ENCODE measurements at places on chromosomes 12 and 14.

DNA sequence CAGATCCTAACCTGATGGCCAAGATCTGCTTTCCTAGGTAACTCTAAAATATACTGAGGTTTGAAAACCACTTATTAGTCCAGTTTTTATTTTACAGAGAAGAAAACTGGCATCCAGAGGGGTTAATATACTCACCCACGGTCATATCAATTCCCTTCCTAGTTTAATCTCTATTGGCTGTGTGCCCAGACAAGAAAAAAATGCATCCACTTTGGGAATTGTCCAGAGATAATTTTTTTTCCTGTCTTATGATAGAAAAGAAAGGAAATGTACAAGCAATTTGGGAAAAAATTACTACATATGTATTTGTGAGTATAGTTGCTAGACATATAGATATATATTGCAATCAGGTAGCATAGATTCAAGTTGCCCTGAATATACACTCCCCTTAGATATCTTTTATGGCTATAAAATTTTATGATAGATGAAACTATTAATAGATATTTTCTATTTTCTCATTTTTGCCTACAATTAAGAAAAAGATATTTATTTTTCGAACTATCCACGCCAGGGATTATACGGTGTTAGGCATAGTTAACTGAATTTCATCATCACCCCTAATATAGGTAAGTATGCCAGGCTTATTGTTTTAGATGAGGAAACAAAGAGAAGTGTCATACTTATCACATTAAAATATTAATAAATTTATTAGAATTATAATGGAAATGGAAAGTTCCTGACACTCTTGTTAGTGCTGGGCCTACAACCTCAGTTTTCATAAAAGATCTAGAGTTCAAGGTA, 100.5 kb upstream of the SLC38A2 start:
- H3K4me1 ChIP-seq: peaks cover 14% of the 10 kb centered on the region
- no peak overlapping the region for H3K27ac ChIP-seq
- H3K27me3 ChIP-seq: no peaks in the 10 kb centered on the region

DNA sequence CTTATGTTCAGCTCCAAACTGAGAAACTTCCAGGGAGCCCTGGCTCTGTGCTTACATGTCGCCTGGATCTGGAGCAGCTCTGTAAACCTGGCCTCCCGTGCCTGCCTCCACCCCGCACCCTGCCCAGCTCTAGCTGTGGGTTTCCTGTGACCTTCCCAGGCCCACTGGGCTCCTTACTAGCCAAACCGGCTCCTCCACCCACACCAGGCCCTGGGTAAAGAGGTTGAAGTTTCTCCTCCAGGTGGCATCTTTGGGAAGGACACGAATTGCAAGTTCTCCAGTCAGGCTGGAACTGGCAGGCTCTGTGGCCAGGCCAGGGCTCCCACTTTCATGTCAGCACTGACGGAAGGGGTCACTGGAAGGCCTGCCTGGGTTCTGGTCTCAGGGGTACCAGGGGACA, 60.9 kb upstream of the ZFP36L1 start:
- no peaks in the 10 kb centered on the region for H3K4me1 ChIP-seq
- no peak for DNase-seq
- H3K36me3 ChIP-seq: no peaks in the 10 kb centered on the region
- H3K27me3 ChIP-seq: no peaks in the 10 kb centered on the region

GRCh38 chr12:76782526-76782925, 18.6 kb downstream of the ZDHHC17 start:
- H3K4me3 ChIP-seq: no peak overlapping the region
- no peaks in the 10 kb centered on the region for H3K27me3 ChIP-seq
- H3K36me3 ChIP-seq: no peaks in the 10 kb centered on the region
- H3K4me1 ChIP-seq: peaks cover 13% of the 10 kb centered on the region

- H3K4me3 ChIP-seq: no peak overlapping the region
- no peak overlapping the region for H3K27ac ChIP-seq
- no peak for DNase-seq
- no peaks in the 10 kb centered on the region for H3K36me3 ChIP-seq
- no peaks in the 10 kb centered on the region for H3K4me1 ChIP-seq
These were observed 3.1 kb downstream of the CACNA2D4 start for GRCh38 chr12:1915082-1915968.

DNA sequence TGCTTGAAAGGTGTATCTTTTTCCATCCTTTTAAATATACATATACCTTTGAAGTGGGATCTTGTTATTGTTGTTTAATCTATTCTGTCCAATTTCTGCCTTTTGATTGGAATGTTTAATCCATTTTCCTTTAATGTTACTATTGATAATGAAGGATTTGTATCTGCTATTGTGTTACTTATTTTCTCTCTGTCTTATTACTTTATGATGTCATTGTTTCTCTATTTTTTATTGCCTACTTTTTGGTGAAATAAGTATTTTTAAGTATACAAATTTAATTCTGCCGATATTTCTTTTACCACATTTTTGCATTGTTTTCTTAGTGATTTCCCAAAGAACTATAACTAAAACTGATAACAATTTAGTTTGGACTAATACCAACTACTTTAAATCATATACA, 121.8 kb downstream of the RASSF9 start:
- H3K4me3 ChIP-seq: no peak overlapping the region
- no peaks in the 10 kb centered on the region for H3K36me3 ChIP-seq
- DNase-seq: no peak
- H3K27ac ChIP-seq: no peak overlapping the region
- H3K27me3 ChIP-seq: no peaks in the 10 kb centered on the region

DNA sequence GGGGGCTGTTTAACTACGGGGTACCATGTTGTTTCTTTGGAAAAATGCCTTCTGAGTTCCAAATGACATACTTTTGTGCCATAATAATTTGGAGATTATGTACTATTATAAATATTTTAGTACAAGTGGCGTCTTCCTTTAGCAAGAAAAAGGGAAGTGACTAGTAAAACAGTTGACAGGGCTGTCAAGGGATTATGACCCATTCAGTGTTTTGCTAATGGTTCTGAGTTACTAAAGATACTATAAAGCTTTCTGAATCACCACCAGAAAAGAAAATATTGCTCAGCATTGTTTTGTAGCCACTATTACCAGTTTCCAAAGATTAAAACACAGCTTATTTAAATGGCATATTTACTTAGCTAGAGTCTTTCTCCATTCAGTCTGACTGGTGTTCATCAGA, 334.9 kb downstream of the SNAPC1 start:
- H3K27me3 ChIP-seq: no peaks in the 10 kb centered on the region
- no peak overlapping the region for H3K4me3 ChIP-seq
- no peak overlapping the region for H3K27ac ChIP-seq
- H3K36me3 ChIP-seq: no peaks in the 10 kb centered on the region
- H3K4me1 ChIP-seq: no peaks in the 10 kb centered on the region

DNA sequence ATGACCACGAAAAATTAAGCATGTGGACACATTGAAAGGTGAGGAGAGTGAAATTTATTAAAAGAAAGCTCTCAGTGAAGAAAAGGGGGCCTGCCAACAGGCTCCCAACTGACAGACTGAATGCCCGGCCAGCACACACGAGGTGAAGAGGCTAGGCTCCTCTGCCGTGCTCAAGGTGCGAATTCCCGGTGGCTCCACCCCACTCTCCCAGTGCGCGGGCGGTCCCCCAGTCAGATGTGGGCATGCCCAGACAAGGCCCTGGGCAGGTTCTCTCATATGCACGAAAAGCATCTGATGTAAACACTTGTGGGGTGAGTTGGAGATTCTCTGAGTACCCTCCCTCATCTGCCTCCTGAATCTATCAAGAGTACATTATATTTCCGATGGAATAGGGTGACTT, 48.5 kb upstream of the OSBPL8 start:
- H3K36me3 ChIP-seq: no peaks in the 10 kb centered on the region
- H3K27ac ChIP-seq: no peak overlapping the region
- DNase-seq: no peak
- no peaks in the 10 kb centered on the region for H3K27me3 ChIP-seq
- H3K4me3 ChIP-seq: no peak overlapping the region
